ENCODE measurements at places on chromosomes 4 and X.
A peak's percentile ranks its signal among the peaks of the same experiment; 100 is the strongest.

DNA sequence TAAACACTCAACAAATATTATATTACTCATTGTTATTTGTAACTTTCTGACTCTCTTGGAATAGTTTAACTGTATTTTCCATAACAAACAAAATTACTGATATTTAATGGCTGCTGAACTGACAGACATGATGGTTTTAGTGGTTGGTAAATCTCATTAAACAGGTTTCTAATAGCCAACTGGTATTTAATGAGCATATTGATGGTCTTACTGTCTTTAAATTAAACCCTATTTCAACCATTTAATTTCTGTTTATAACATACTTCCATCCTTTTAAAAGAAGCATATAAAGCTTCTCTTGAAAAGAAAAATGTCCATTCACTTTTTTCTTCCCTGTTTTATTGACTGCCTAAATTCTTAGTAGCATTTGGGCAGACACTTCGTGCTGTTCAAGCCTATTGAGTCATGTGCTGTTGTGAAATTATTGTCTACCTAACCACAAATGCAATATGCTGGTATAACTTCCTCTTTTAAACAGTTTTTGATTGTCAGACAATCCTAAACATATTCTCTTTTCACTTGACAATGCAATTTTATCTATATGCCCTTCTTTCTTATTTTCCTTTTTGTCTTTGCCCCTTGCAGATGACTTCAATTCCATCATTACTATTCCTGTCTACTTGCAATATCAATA lies 163.9 kb upstream of the SLC7A11 start:
- DNase-seq: no peak

- no peak for DNase-seq
Observed at GRCh38 chr4:36337665-36338185, 56.3 kb downstream of the DTHD1 start.

- DNase-seq: no peak
Observed at GRCh38 chrX:49919617-49920016, 2.8 kb upstream of the CLCN5 start.

DNA sequence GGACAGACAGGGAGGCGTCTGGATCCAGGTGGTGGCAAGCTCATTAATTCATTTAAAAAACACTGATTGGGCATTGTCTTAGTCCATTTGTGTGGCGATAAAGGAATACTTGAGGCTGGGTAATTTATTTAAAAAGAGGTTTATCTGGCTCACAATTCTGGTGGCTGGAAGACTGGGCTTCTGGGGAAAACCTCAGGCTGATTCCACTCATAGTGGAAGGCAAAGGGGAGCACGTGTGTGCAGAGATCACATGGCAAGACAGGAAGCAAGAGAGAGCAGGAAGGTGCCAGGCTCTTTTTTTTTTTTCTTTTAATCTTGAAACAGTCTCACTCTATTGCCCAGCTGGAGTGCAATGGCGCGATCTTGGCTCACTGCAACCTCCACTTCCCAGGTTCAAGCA lies 100.2 kb upstream of the METTL14 start:
- DNase-seq: no peak

GRCh38 chr4:61783050-61783449 lies 582.9 kb downstream of the ADGRL3 start:
- no peak for DNase-seq

DNA sequence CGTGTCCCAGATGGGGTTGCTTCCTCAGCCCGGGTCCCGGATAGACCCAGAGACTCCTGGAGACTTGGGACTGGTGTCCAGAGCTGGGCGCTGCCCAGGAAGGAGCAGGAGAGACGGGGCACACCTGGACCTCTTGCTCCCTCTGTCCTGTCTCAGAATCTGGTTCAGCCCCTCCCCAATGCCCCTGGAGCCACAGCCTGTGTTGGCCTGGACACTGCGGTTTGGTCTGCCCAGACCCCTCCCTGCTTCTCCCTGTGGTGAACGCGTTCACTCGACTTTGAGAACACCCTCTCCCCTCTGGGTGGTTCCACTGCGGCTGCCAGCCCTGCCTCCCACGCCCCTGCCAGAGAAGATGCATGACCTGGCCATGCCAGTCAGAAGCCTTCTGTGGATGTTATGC lies 111.1 kb downstream of the HMX1 start:
- no peak for DNase-seq

DNA sequence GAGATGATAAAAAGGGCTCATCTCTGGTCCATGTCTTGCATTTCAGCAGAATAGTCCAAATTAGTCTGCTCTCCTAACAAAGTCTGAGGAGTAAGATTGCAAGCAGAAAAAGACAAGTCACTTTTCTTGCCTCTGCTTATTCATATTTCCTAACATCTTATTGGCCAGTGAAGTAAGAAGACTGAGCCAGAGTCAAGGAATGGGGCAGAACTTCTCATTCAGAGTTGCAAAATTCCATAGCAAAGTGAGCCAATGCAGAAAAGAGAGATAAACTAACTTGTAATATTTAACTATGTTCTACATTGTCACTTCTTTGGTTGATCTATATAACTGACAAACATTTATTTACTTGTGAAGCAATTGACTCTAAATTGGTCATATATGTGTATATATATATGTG lies 2304.0 kb downstream of the ARAP2 start:
- no peak for DNase-seq

GRCh38 chr4:96698831-96699230 lies 858.9 kb downstream of the PDHA2 start:
- DNase-seq: no peak

GRCh38 chr4:174631901-174632758 lies 109.8 kb upstream of the HPGD start:
- peak; percentile 19 for DNase-seq

DNA sequence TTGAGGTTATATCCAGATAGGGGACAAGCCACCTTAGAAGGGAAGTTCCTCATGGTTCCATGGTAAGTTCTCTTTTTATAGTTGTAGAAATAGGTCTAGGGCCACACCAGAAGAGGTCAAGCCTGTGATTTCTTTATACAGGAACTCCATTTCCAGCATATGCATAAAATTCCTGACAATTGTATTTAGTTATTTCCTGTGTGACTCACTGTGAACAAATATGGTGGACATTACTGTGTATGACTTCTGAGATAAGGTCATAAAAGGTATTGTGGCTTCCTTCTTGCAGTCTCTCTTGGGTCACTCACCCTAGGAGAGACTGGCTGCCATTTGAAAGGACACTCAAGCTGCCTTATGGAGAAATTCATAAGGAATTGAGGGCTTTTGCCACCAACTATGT lies 2.2 kb upstream of the C4orf36 start:
- DNase-seq: no peak

GRCh38 chrX:119411959-119412358 lies 12.8 kb downstream of the SLC25A43 start:
- DNase-seq: no peak

DNA sequence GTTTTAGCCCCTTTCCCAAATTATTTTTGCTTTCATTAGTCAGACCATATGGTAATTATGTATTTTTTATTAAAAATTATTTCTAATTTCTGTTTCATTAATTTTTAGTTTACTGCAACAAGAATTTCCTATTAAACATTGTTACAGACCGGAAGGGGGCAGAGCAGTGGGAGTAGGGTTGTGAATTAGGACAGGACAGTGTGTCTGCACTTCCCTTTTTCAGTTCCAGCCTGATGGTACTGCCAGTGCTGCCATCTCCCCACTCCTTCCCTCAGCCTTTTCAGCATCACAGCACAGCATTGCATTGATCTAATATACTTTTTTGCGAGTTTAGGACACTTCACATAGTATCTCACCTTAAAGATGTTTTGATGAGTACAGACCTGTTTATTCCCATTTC lies 76.5 kb downstream of the STIM2 start:
- no peak for DNase-seq

- DNase-seq: no peak
Observed at GRCh38 chr4:139670775-139671174, 5.2 kb downstream of the MGST2 start.

DNA sequence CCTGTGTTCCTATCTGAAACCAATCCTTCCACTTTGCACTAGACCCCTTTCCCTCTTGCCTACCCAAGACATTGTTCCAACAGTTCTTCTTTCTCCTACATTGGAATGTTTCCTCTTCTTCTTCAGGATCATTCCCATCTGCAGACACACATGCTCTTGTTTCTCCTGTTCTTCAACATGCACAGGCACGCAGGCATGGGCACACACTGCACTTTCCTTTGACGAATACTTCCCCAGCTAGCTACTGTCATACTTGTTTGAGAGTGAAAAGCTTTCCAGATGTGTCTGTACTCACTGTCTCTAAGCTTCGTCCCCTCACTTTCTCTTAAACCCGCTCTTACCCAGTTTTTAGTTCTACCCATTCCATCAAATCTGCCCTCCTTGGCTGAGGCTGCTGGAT lies 31.8 kb upstream of the ERVMER34-1 start:
- DNase-seq: no peak

GRCh38 chr4:137076908-137077307 lies 455.4 kb downstream of the PCDH18 start:
- no peak for DNase-seq

DNA sequence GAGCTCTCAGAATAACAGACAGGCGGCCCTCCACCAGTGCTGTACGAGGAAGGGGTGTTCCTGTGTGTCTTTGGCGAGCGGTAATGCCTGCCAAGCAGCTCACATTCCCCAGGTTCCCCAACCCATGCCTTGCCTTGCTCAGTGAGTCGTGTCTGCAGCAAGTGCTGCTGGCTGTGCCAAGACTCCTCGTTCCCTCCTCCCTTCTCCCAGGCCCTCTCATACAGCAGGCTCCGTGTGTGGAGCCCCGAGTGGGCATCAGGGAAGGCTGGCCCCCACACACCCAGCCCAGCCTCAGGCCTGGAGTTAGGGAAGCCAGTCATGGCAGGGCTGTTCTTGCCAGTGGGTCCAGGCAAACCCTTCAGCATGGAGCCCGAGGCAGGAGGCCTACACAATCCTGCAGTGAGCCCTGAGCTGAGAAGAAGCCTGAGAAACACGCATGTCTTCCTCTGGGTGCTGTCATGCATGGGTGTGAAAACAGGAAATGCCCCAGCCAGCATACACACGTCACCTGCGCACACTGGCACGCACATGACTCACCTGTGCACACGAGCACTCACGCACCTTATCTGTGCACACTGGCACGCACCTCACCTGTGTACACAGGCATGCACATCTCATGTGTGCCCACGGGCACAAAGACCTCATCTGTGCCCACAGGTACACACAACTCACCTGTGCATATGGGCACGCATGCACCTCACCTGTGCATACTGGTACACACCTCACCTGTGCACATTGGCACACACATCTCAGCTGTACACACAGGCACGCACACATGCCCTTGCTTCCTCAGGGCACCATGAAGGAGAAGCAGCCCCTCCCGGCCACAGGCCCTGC lies 238.7 kb downstream of the DHRSX start:
- DNase-seq: no peak

GRCh38 chr4:134408897-134409296 lies 207.3 kb upstream of the PABPC4L start:
- no peak for DNase-seq

GRCh38 chr4:188201851-188202250 lies 62.6 kb downstream of the TRIML1 start:
- DNase-seq: no peak

- no peak for DNase-seq
Observed at GRCh38 chr4:147318586-147318985, 162.3 kb upstream of the EDNRA start.

DNA sequence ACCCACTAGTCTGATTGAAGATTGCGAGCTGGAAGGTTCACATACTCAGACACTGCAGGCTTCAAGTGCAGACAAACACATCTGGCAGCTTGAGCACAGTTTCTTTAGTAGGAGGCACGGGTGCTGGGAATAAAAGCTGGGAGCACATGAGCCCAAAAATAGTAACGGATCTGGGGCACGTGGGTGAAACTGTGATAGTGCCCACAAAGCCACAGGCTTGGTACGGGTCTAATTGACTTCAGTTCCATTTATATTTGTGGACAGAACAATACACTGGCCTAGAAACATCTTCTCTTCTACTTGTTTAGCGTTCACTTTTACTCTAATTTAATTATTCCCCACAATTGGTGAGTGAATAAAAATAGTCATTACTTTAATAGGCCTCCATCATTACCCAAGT lies 2370.7 kb downstream of the PCDH7 start:
- no peak for DNase-seq

DNA sequence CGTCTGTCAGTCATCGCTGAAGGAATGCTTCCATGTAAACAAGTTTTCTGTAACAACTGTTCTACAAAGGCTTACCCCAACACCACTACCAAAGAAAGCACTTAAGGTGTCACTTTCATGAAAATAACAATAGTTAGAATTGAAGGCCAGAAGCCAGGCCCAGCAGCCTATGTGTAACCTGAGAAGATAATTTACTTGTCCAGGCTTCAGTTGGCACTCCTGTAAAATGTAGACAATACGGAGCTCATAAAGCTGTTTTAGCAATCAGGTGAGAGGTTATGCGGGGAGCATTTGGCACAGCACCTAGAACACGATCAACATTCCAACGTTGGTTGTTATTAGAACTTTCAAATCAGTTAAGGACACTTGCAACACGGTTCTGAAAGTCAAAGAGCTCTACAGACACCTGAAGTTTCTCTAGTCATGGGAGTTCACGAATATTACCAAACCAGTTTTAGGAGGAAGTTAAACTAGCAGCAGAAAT lies 15.7 kb downstream of the ADGRA3 start:
- peak; percentile 88 for DNase-seq

DNA sequence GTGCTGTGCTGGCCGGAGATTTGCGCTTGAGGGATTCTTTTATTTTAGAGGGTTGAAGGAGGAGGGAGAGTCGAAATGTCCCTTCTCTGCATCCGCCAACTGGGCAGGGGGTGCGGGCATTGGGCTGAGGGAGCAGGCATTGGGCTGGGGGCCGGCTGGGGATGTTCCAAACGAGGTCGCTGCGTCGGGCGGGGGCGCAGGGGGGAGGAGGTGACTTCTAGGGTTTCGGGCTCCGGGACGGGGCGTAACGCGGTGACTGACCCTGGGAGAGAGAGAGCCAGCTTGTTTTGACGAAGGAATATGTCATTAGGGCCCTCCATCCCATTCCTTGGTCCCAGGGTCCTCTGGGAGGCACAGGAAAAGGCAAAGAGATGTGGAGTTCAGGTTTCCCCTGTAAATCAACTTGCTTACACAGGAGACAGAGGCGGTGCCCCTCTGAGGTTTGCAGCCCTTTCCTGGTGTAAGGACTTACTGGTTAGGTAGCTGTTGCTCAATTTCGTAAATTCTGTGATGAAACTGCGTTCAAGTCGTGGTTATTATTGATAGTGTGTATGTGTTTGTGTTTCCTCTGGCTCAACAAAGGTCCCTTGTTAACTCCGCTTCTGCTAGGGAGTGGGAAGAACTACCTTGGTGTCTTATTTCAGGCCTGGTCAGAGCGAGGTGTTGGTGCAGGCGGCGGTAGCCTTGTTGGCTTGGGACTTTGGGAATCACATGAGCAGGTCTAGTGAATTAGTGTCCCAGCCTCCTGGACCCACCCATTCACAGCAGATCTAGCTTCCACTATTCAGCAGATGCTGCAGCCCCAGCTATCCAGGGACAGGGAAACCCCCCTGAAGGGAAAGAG lies 716 bp downstream of the FHIP1A start:
- peak; percentile 54 for DNase-seq

GRCh38 chr4:52873861-52874343 lies 11.8 kb downstream of the RASL11B start:
- no peak for DNase-seq

DNA sequence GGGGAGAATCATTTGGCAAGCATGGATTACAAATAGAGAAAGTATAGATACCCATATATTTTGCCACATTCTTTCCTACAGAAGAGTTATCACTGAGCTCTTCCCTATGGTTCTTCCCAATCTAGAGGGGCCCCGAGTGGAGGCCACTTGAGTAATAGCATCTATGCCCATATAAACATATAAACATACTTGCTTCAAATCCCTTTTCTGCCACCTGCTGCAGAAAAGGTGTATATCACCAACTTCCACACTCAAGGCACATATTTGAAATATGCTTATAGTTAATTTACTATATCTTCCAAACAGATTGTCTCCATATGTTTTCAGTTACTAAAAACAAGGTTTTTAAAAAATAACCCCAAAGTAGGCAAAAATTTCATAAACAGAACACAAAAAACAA lies 642.8 kb upstream of the DIPK2B start:
- no peak for DNase-seq

All from LNCaP clone FGC (cell line).